ENCODE measurements at places on chromosomes 16 and 17. TPM values are rescaled to one million over a fixed set of nuclear protein-coding genes. Genes with fewer than 3 reads are reported as not detected.

Gene ARL17B
- 4.5 TPM for total RNA-seq

Gene TP53TG3
- not detected for total RNA-seq

Gene TCAP
- 0.15 TPM for total RNA-seq

Gene CCDC182
- not detected for total RNA-seq

Gene KRT24
- not detected for total RNA-seq

Gene UQCRC2
- total RNA-seq, result 280 TPM

Gene CD300E
- total RNA-seq, result not detected

Gene ASIC2
- total RNA-seq, result under 0.01 TPM

Gene TAX1BP3
- 156 TPM for total RNA-seq

Gene CDH16
- not detected for total RNA-seq

Gene PSKH1
- 10.7 TPM for total RNA-seq

Gene GNG13
- not detected for total RNA-seq

Gene CASKIN1
- 0.32 TPM for total RNA-seq

Gene FAM171A2
- total RNA-seq, result 10.4 TPM

Gene PDE6G
- total RNA-seq, result 0.76 TPM

Gene SPIRE2
- 0.91 TPM for total RNA-seq

Gene SPHK1
- 30.5 TPM for total RNA-seq

Gene GPR139
- not detected for total RNA-seq

Gene MYO15B
- 1.9 TPM for total RNA-seq

Gene ERCC4
- 20.7 TPM for total RNA-seq

Gene CLDN7
- total RNA-seq, result 12.9 TPM
